ENCODE measurements at places on chromosomes 5 and 9. TPM values are rescaled to one million over a fixed set of nuclear protein-coding genes. Genes with fewer than 3 reads are reported as not detected.

DNA sequence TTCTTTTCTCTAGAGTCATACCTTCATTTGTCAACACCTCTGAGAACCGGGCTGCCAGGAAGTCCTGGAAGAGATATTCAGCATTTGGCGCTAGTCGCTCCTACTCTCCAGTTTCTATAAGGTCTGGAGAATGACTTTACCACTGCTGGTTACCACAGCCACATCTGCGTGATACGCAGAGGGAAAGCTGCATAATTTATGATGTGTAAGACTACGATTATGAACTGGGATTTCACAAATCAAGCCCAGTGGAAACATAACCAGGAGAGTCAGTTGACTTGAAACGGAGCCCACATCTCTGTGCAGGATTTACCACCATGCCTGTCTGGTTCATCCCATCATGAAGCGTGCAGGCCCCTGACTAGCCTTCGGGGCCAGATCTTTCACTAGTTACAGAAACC, 72.6 kb downstream of the FGF1 start:
- DNase-seq: no peak

DNA sequence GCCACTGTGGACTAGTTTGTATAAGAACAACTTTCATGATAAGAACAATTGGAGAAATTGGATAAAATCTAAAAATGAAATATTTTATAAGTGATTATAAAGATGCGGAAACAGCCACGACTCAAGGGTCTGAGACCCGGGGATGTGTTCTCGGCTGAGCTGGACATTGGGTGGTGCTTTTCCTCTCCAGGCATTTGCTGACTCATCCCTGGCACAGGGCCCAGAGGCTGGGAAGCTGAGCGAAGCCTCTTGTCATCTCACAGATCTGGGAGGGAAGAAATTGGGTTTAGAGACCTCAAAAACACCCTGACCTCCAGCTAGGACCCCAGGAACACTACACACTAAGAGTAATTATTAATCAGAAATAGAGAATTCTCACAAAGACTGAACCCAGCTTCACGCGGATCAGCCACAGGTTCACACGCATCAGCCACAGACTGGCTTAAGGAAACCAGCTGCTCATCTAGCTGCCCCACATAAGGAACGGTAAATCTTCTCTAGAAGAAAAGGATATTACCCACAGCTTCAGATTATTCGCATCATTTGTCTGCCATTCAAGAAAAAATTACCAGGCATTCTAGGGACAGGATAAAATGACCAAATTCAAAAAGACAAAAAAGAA, 2.8 kb upstream of the OR2V1 start:
- DNase-seq: no peak

DNA sequence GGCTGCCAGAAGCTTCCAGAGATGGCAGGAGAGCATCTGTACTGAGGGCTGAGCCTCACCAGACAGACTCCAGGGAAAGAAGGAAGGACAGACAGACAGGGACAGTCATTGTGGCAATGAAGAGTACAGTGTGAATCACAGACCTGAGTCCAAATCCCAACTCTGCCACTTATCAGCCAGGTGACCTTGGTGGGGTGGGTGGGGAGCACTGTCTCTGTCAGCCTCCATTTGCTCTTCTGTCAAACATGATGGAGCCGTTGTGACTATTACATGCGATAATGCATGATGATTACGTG, 85.9 kb upstream of the FSTL4 start:
- no peak for DNase-seq

DNA sequence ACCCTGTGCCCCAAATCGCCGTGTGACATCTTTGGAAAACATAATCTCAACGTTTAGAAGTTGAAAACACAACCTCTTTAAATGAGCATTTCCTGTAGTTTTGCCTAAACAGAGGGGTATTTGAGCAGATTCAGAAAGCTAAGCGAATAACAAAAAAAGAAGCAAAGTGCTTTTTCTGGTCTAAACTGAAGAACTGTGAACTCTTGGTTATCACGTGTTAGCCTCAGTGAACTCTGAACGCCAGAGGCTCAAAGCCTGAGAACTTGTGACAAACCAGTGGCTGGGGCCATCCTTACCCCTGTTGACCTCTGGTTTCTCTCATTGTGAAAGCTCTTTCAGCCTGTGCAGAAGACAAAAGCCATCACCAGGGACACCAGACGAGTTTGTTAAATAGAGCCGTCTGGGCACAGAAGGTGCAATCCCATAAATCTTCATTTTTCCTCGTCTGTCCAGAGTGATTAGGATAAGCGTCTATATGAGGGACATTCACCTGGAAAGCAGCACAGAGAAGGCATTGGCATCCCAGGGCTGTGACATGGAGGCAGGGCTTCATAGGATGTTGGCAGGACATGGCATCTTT, 61.4 kb upstream of the ICE1 start:
- DNase-seq: no peak

DNA sequence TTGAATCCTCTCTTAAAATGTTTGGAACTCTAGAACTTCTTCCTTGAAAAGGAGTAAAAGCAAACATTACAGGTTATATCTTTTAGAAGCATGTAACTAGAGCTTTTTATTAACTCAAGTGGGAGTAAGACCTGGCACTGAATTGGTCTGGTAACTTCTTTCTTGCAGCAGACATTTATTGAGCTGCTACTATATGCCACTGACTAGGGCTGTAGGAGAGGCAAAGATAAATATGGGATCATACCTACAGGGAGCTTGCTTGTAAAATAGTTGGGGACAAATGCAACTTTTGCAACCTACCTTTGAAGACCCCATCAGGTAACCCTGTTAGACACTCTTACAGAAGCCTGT, 231.9 kb upstream of the TUT7 start:
- no peak for DNase-seq

DNA sequence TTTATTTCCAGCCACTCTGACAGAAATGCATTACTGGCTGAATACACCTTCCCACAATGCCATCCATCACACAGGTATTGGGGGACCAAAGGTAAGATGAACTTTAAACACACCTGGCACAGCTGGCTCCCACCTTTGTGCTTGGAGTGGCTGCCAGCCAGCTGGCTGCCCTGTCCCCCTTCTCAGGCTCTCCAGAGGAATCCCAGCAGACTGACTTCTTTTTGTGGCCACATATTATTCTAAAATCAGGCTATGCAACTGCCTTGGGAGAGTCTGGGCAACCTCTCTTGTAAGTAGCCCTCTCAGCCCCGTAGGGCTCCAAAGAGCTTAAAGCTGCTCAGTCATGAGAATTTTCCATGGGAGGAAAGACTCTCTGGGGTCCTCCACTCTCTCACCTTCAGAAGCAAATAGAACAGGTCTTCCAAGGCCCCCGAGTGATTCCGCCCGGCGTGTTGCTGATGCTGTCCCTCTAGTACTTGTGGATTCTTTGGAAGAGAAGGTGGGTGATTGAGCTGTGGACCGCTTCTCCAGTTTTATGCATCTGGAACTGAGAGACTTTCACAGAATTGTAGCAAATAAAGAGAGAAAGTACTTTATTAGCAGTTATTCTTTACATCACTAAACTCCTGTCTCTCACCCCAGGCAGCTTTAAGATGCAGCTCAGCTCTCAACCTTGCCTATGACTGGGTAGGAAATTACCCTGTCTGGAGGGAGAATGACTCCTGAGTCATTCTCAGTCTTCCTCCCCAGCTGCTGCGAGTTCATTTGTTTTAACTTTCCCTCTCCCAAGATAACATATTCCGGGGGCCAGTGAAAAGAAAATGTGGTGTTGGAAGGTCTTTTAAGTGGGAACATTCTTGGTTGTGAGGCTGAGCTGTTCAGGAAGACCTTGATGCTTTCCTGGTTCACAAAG, 159.4 kb upstream of the PITX1 start:
- DNase-seq: no peak

ISL1 gene
- total RNA-seq: not detected

- DNase-seq: no peak
Measured at GRCh38 chr5:13536933-13537332, 407.6 kb downstream of the DNAH5 start.

GRCh38 chr9:127970401-127971313, 10.1 kb downstream of the EEIG1 start:
- DNase-seq: peak; percentile 51

GRCh38 chr5:166024970-166025369, 2266.5 kb upstream of the WWC1 start:
- DNase-seq: no peak

LIFR gene
- total RNA-seq: 0.12 TPM

DNA sequence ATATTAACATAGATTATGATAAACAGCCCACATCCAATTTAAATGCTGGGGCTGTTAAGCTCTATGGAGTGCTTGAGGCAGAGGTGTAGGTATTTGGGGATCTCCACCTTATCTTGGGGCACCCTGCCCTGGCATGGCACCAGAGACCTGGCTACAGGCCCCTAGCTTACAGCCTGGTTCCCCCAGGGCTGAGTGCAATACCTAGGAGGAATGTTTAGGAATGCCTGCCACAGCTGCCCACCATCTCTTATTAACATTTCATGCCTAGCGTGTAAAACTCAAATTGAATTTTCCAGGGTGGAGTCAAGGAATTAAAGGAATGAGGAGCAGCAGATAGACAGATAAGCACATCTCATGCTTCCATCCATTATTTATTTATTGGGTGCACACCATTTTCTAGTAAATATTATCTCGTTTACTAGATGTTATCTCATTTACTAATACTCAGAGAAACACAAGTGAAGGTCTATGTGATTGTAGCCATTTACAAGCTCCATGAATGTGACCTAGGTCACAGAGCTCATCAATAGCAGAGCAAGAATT, 55.6 kb upstream of the TNFSF8 start:
- no peak for DNase-seq

PAEP gene
- not detected for total RNA-seq

GRCh38 chr5:134879456-134879855, 5.3 kb downstream of the TXNDC15 start:
- no peak for DNase-seq

HAVCR1 gene
- total RNA-seq: 3.3 TPM

GRCh38 chr5:96219580-96220281, 213.3 kb downstream of the PCSK1 start:
- DNase-seq: no peak

- no peak for DNase-seq
Measured at GRCh38 chr9:121280715-121281613, 13.0 kb downstream of the GSN start.

DNA sequence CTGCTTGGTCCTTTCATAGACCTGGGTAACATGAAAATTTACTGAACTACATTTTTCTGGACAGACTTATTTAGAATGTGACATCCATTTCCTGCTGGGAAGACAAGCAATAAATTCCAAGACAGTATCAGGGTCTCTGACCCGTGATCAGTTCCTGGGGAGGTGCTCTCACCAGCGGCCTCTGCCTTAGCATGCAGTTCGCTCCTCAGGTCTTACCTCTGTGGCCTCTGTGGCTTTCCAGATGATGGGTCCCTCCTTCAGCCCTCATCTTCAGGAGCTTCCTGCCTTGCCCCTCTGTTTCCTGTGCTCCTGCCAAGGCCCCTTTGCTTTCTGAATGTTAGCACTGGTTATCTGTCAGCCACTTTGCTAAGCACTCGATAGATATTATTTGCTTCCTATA, 66.4 kb downstream of the CMYA5 start:
- DNase-seq: no peak

DNA sequence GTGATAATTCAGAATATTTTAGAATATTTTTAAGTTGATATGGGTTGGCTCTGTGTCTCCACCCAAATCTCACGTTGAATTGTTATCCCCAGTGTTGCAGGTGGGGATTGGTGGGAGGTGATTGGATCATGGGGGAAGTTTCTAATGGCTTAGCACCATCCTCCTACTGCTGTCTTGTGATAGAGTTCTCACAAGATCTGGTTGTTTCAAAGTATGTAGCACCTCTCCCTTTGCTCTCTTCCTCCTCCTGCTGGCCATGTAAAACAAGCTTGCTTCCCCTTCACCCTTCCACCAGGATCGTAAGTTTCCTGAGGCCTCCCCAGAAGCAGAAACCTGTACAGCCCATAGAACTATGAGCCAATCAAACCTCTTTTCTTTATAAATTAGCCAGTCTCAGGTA, 214.6 kb upstream of the C9orf72 start:
- DNase-seq: no peak

DNA sequence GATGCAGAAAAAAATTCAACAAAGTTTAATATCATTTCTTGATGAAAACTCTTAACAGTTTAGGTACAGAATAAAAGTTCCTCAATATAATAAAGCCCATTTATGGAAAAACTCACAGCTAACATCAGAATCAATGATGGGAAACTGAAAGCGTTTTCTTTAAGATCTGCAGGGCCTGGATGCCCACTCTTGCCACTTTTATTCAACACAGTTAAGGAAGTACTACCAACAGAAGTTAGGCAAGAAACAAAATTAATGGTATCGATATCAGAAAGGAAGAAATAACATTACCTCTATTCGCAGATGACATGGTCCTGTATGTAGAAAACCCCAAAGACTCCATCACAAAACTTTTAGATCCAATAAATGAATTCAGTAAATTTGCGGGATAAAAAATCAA, 542.4 kb upstream of the RGMB start:
- DNase-seq: no peak

MEF2C gene
- 4.2 TPM for total RNA-seq

FBN2 gene
- total RNA-seq: not detected

DNA sequence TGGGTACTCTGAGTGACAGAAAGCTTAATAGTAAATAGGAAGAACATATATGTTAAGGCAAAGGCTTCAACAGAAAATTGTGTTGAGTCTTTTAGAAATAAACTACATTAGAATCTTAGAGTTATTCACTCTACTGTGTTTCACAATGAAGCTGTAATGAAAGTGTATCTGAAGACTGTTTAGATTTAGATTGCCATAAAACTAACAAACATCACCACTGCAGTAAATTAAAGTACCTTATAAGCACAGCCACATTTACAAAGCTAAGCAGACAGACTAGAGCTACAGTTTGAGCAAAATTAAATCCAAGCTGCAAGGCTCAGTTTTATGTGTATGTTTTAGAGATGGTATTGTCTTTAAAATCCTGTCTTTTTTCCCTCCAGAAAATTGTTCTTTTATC, 172.4 kb downstream of the PBX3 start:
- DNase-seq: no peak

DNA sequence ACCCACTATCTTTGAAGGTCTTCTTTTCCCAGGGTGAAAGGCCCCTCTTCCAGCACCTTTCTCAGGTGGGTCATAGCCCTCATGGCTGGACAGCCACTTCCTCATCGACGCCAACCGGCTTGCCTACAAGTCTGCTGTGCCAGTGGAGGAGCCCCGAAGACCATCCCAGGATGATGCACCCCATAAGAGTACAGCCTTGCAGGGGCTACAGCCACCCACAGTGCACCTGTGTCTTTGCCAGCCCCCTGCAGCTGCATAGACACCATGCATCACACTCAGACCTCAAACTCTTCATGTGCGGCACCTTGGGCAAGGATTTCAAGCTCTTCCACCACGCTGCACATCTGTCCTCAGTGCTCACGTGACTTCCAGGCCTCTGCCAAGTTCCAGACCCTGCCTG, 173.4 kb downstream of the SLF1 start:
- DNase-seq: no peak

DNA sequence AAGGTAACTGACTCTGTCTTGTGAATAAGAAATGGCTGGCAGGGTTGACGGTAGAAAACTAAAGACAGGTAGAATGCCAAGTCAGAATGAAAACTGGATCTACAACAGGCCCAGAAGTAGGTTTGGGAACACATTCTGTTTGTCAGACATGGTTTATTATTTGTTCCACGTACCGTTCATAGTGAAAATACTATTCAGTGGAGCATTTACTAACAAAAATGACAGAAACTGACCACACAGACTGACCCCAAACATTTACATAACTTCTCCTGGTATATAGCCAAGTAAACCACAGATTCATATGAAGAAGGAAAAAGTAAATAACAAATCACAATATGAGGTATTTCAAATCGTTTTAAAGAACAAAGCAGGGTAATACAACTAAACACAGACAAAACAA, 73.7 kb downstream of the SLC38A9 start:
- no peak for DNase-seq
